ENCODE measurements at places on chromosomes 5 and 9.

GRCh38 chr5:64836190-64836755 is 67.5 kb downstream of the CWC27 start:
- DNase-seq: no peak

GRCh38 chr5:8954801-8955200 is 591.1 kb downstream of the SEMA5A start:
- DNase-seq: no peak

- DNase-seq: no peak
Measured at GRCh38 chr9:135946392-135946994, 14.7 kb downstream of the UBAC1 start.

DNA sequence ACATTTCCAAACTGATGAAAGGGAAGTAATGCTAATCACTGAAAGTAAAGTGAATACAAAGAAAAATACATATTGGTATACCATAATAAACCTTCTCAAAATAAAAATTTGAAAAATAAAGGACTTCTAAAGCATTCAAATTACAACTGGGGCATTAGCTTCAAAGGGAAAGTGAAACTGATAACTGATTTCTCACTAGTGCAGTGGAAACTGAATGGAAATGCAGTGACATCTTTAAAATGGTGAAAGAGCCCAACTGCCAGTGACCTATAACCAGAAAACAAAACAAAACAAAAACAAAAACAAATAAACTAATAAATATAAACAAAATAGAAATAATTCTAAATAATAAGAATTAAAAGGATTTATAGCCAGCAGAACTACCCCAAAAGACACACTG is 297.5 kb upstream of the GRIN3A start:
- DNase-seq: no peak

DNA sequence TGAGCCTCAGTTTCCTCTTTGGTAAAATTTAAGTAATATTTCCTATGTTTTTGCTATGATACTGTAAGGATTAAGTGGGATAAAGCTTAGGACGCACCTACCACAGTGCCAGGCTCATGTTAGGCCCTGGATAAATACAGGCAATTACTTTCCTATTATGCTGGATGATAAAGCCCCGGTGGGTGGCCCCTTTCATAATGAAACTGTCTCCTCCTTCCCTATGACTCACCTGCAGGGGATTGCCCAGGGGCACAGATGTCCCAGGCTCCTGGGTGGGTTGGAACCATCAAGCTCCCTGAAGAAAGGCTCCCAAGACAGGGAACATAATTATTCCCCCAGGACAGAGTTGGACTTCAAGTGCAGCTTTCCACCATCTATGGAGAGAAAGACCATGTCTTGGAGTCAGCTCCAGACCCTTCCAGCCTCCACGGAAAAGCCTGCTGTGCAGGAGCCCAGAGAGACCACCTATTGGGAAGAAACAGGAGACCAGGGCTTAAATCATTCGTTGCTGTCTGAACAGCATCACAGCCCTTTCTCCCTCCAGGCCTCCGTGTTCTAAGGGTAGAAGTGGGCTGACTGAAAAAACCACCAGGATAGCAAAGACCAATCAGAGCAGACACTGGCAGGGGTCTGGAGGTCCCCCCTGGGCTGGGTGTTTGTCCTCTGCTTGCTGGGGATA is 43.2 kb upstream of the FOXE1 start:
- no peak for DNase-seq

DNA sequence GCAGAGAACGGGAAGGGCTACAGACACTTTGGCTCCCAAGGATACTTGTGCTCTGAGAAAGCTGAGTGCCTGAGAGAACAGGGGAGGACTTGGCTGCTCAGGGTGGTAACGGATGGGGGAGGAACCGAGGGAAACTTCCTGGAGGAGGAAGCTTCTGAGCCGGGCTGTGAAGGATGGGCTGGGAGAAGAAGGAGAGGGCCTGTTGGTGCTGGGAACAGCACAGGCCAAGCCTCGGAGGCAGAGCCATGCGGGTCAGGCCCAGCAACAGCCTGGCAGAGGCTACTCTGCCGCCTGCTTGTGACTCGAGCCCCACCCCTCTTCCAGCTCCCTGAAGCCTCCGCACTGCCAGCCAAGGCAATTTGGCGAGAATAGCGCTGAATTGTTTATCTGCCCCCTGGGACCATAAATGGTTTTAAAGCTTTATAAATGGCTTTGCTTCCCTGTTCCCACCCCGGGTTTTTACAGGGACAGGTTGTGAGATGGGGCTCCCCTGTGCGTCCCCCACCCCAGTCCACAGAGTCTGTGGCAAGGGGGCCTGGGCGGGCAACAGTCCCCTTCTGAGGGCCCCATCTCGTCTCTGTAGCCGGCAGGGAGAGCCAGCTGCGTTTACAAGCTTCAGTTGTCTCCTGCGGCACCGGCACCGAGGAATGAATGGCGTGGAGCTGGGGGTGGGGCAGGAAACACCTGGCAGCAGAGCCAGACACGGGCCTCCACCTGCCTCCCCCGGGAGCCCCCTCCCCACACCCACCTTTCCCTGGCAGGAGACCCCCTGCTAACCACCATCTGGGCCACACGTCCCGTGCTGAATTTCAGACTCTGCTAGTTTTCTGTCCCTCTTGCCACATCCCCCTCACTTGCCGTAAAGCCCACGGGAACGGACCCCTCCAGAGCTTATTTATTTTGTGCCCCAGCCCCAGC is 24.4 kb downstream of the FAM163B start:
- no peak for DNase-seq

DNA sequence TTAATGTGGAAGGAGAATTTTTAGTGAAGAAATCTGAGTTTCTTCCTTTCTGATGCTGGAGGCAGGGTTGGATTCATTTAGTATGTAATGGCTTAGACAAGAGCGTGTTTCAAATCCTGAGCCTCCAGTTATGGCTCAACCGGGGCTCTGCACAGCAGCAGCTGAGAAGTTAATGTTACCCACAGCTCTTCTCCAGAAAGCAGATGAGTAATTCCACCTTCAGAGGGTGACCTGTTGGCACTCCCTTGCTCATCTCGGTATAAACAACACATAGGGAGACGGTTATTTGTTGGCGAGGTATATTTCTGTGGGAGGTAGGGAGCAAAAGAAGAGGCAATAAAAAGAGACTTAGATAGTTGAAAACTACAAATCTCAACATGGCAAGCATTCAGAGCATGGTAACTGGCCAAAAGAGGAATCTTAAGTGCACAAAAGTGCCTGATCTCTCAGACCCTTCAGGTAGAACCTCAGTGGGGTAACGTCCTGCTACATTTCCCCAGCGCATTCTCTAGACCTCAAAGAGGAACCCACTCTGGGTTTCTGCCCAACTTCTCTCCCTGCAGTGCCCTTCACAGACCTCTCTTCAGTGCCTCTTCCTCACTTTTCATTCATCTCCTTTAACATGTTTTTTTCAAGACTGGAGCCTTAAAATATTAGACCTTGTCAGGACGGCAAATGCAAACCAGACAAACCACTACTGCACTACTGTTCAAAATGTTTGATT is 417.5 kb upstream of the ADAMTSL1 start:
- DNase-seq: no peak

DNA sequence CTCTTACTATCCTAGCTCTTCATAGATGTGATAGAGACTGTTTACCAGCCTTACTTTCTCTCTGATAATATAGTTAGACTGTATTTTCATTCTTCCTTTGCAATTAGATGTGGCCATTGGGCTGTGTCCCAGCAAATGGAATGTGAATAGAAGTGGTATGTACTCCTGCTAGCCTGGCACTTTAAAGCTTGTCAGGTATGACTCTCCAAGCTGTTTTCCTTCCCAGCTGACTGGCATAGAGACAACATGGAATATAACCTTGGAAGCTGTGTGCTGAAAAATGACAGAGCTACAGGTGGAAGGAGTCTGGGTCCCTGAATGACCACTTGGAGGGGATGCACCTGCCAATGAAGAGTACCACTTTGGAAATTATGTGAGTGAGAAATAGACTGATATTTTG is 116.2 kb downstream of the DIRAS2 start:
- no peak for DNase-seq

DNA sequence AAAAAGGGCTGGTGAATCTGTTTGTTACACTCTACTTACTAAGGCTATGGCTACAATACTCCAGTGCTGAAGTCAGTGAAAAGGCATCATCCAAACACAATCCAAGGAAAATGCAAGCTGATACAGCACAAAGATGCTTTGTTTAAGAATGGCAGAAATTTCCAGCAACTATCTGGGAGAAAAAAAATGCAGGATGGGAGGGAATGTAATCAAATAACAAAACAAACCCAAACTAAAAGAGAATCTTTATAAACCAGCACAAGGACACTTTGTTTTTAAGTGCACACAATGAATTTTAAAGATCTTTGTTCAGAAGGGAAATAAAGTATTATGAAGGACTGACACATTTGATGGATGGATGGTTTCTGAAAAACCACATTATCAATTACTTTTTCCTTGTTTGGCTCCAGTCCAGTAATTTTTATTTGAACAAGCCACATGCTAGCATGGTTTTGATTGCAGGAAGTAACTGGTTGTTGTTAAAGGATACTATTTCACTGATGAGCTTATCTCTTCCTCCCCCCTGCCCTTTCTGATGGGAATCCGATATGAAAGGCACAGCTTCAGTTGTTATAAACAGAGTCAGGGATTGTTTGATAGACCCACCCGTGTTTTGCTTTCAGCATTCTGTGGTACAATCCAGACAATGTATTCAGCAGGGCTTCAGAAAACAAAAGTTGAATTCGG is 12.1 kb upstream of the TLE4 start:
- no peak for DNase-seq

DNA sequence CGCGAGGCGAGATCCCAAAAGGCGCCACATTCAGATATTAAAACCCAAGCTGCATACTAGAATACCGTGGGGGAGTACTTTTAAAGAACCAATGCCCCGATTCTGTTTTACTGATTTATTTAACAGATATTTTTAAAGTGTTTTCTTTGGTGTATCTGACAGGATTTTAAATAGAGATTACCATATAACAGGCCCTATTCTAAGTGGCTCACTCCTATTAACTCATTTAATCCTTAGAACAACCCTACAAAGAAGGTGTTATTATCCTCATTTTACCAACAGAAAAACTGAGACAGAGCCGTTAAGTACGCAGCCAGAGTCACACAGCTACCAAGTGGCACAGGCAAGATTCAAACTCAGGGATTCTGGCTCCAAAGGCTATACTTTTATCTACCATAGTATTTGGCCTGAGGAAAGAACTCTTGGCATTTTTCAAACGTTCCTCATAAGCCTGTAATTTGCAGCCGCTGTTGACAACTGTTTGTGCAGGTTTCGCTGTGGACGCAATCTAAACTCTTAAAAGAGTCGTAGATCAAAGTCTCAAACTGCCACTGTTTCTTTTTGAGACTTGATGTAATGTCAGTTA is 550 bp upstream of the TMEM245 start:
- no peak for DNase-seq

GRCh38 chr9:131606896-131607567 is 61.7 kb downstream of the PRRT1B start:
- no peak for DNase-seq

GRCh38 chr9:78598120-78598519 is 301.2 kb downstream of the PSAT1 start:
- DNase-seq: no peak

DNA sequence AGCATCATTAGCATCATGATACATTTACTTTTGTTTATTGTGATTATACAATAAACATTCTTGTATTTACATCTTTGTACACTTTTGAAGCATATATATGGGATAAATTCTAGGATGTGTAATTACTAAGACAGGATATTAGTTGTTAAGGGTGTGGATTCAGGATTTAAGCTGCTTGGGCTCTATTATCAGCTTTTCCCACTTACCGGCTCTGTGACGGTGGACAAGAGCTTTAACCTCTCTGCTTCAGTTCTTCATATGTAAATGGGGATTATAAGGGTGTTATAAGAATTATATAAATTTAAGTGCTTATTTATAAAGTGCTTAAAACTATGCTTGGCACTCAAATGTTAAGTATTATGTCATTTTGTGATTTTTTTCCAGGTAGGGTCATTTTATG is 131.1 kb downstream of the FER start:
- no peak for DNase-seq

GRCh38 chr5:933251-933861 is 40.7 kb downstream of the TRIP13 start:
- no peak for DNase-seq

Measured in GM12864 (cell line).